ENCODE measurements at places on chromosomes 2 and 18.
A peak's percentile ranks its signal among the peaks of the same experiment; 100 is the strongest.

- DNase-seq = no peak
Measured at GRCh38 chr2:209917154-209917771, 85.2 kb upstream of the RPE start.

DNA sequence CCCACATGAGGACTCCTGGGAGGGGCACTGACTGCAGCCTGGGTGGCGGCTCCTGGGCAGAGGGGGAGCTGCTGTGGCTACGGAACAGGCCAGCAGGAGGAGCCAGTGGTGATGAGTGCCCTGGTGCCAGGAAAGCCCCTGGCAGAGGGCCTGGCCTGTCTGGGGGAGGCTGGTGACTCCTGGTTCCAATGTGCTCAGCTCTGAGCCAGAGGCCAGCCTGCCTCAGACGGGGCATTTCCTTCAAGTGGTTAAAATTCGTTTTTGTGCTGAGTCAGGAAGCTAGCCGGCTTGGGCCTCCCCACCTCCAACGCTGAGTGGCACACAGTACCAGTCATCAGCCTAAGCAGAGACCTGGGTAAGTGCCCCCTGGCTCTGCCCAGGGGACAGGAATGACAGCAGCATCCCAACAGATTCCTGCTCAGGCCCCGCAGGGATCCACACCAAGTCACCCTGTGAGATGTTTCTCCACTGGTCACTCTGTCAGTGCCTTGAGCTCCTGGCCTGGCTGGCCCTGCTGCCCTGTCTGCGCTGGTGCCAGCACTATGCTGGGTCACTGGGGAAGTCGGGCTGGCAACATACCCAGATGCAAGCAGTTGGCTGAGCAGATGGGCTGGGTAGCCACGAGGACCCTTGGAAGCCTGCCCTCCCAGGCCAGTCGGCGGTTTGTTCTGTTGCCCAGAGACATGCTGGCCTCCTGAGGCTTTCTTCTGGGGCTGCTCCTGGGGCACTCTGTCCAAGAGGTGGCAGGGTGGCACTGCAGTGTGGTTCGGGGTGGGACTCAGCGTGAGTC, 7.1 kb upstream of the KLF11 start:
- no peak for DNase-seq

GRCh38 chr2:50746526-50746925, 285.4 kb downstream of the NRXN1 start:
- DNase-seq = no peak

DNA sequence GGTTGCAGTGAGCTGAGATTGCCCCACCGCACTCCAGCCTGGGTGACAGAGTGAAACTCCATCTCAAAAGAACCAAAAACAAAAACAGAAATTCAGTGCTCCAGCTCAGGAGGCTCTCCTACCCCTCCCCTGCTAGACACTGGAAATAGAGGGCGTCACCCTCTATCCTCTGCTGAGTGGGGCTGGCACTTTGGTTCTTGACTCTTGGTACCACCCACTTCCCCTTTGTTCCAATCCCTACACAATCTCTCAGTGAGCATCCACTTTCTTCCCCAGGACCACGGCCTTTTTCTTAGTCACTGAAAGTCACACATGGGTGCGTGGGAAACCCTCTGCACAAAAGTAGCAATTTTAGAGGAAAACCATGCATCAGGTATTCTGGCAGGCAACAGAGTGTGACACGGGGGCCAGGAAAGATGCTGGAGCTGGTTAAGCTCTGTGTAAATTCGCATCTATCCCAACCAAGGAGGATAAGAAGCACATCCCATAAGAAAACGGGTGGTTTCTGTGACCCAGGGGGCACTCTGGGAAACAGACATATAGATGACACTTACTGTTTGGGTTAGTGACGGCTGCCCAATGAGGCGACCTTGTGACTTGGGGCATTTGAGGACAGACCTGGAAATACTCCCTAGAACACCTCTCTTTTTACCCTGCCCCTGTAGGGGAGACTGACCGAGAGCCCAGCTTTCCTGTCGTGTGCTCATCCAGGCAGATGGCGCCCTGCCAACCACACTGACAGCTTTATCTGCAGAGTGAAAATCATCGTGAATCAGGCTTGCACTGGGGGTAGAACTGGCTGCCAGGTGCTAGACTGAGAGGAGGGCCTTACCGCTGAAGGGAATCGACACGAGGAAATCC, 7.7 kb downstream of the HJURP start:
- no peak for DNase-seq

- DNase-seq = no peak
Measured at GRCh38 chr2:159907909-159908308, 109.9 kb upstream of the CD302 start.

- no peak for DNase-seq
Measured at GRCh38 chr2:144288438-144288837, 231.5 kb downstream of the ZEB2 start.

DNA sequence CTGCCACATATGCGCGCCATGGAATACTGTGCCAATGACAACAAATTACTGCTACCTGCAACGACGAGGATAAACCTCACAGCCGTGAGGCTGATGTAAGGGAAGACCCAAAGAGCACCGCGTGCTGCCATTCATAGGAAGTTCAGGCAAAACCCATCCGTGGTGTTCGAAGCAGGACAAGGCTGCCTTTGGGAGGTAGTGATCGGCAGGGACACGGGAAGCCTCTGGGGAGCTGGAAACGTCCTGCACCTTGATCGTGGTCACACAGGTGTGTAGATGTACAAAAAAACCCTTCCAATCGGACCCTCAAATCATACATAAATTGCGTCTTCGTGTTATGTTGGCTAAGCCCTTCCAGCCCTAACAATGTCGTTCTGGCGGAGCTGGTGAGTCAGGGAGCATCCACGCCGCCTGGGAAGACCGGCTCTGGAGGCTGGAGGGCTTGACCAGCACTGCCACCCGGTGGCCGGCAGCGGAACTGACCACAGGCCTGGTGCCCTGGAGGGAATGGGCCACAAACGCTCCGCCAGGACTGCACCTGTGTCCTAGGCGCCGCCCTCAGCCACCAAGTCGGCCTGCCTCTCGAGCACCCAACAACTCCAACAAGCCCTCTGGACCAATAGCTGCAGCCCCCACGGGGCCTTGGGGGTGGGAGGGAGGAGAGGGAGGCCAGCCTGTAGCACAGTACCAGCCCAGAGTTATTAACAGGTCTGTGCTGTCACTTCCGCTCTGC, 4.1 kb upstream of the NEURL3 start:
- peak; percentile 23 for DNase-seq

- DNase-seq = no peak
Measured at GRCh38 chr2:217918308-217919024, 84.3 kb downstream of the TNS1 start.

- no peak for DNase-seq
Measured at GRCh38 chr18:8175501-8176061, 433.7 kb upstream of the RAB12 start.

GRCh38 chr18:10604182-10604581, 78.4 kb downstream of the NAPG start:
- no peak for DNase-seq

- no peak for DNase-seq
Measured at GRCh38 chr18:48943736-48944527, 6.8 kb downstream of the SMAD7 start.

DNA sequence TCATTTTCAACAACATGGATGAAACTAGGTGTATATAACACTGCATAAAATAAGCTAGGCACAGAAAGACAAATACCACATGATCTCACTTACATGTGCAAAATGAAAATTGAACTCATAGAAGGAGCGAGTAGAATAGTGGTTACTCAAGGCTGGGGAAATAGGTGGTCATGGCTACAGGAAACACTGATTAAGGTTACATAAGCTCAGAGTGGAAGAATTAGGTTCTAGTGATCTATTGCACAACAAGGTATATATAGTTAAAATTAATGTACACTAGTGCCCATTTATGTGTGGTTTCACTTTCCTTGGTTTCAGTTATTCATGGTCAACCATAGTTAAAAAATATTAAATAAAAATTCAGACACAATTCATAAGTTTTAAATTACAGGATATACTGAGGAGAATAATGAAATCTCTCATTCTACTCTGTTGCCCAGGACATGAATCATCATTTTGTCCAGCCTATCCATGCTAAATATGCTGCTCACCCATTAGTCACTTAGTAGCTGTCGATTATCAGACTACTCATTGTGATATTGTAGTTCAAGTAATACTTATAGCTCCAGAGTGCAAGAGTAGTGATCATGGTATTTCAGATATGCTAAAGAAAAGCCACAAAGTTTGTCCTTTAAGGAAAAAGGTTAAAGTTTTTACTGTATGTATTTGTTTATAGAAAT, 1530.9 kb upstream of the LRRTM1 start:
- no peak for DNase-seq

- DNase-seq = peak; percentile 89
Measured at GRCh38 chr2:95076705-95077529, 44.7 kb downstream of the MRPS5 start.

GRCh38 chr2:20299113-20299512, 51.5 kb downstream of the PUM2 start:
- DNase-seq = no peak

DNA sequence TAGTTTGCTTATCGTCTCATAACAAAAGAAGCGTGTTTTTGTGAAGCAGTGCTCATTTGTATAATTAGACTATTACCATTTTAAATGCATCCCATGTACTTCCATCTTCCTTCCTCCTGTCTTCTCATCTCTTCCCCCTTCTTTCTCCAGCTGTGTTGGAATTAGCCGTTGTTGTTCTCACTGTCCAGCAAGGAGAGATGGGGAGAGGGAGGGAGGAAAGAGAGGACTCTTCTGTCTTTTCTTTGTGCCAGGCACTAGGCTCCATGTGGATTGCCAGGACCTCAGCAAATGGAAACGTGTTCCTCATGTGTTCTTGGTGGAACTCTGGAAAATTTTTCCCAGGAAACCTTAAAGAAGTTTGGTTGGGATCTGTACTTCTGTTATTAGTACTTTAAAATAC, 131.7 kb downstream of the PHLPP1 start:
- DNase-seq = no peak

GRCh38 chr2:134674687-134675086, 44.1 kb downstream of the TMEM163 start:
- DNase-seq = no peak

DNA sequence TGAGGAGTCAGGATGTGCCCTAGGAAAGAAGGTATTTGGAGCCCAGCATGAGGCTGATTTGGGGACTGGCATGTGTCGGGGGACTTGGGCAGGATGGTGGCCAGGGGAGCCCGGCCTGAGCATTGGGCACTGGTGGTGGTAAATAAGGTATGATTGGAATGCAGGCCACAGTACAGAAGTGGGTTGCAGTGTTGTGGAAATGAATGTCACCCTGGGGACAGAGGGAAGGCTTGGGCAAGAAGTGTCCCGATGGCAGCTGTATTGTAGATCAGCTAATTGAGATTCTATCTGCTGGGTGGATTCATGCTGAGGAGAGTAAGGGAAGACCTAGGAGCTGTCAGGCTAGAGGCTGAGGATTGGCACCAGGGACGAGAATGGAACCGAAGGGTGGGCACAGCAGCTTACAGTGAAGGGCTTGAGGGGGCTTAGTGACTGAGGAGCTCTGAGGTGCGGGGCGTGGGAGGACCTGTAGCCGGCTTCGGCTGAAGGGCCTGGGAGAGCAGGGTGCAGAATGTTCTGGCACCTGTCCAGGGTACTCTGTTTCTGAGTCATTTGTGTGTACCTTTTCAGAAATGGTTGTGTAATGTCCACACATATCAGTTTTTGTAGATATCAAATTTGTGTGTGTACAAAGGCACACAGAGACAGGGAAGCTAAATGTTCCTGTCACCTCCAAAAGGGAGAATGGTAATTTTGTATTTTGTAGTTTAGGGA, 170.2 kb downstream of the PRKCE start:
- DNase-seq = no peak

- DNase-seq = no peak
Measured at GRCh38 chr2:235543128-235543750, 49.4 kb downstream of the AGAP1 start.

DNA sequence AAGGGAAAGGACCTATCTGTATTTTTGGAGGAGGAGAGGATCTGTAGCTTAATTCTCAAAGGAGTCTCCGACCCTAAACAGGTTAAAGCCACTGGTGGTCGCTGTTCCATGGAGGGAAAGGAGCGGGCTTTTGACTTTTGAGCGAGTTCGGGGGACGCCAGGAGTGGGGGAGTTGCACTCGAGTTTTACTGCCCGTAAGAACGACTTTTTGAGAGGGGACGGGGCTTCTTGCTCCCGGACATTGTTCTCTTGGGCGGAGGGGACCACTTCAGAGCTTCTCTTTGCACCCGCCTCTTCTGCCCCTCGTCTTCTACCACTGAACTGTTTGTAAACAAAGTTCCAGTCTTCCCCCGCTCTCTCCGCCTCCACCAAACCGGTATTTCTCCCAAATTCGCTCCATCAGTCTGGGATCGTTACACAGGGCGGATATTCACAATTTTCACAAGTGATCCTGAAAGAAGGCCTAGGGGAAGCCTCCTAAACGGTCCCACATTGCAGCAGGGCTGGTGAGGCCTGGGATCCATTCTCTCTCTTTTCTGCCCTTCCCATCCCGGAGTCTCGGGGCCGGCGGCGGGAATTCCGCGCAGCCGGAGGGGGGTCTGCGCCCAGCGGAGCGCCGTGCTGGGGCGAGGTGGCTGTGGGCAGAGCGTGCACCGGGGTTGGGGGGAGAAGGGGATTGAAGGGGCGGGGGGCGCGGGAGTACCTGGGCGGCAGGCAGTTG, 6.6 kb downstream of the DLX2 start:
- no peak for DNase-seq

DNA sequence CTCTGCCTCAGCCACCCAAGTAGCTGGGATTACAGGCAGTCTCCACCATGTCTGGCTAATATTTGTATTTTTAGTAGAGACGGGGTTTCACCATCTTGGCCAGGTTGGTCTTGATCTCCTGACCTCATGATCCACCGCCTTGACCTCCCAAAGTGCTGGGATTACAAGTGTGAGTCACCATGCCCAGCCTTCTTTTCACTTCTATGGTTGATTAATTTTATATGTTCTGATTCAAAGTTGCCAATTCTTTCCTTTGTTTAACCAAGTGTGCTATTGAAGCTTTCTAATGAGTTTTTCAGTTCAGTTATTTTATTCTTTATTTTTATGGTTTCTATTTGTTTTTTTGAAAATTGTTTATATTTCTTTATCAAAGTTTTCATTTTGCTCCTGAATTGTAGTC, 133.1 kb upstream of the KCNJ3 start:
- DNase-seq = no peak

GRCh38 chr2:21451403-21451802, 327.6 kb downstream of the TDRD15 start:
- no peak for DNase-seq

DNA sequence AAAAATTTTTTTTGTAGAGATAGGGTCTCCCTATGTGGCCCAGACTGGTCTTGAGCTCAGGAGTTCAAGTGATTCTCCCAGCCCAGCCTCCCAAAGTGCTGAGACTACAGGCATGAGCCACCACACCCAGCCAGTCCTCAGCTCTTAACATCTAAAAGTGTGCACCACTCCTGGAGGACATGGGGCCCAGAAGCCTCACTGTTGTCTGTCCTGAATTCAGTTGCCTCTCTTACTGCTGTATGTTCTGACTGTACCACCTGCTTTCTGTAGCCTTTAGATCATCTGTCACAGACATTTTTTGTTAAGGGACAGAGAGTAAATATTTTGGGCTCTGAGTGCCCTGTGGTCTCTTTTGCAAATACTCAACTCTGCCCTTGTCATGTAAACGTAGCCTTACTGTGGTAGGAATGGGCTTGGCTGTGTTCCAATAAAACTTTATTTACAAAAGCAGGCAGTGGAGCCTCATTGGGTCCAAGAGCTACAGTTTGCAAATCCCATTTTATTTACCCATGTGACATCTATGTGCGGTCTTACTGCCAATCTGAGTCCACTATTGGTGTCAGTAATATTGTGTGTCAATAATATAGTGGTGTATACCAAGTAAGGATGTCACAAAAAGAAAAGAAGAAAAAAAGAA, 38.1 kb downstream of the TMEM37 start:
- no peak for DNase-seq
